Mesothelial cell of epicardium (in vitro differentiated cells): ENCODE measurements at places on chromosomes 1 and 21. TPM values are rescaled to one million over a fixed set of nuclear protein-coding genes. Genes with fewer than 3 reads are reported as not detected.

DNA sequence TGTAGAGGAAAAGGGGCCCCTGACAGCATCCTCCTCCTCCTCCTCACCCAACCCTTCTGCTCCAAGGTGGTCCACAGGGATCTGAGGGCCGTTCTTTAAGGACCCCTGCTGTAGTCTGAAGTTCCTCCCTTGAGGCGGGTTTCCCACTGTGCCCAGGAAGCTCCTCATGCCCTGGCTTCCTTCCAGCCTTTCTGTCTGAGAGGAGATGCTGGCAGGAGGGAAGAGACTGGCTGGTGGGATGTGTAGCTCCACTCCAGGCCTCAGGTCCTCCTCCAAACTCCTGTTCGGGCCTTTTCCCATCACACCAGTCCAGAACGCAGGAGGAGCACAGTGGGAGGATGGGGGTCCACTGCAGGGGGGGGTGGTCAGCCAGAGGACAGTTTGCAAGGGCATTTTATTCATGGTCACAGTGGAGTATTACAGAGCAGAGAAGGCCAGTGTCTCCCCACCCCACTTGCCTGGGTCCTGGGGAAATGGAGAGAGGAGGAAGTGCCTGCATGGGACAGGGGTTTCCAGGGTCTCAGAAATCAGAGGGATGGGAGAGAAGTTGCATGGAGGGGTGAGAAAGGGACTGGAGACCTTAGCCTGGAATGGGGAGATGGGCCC is 7.8 kb downstream of the ETV3L start:
- H3K4me1 ChIP-seq = peaks cover 8% of the 10 kb centered on the region
- DNase-seq = no peak
- no peak overlapping the region for H3K4me3 ChIP-seq

DNA sequence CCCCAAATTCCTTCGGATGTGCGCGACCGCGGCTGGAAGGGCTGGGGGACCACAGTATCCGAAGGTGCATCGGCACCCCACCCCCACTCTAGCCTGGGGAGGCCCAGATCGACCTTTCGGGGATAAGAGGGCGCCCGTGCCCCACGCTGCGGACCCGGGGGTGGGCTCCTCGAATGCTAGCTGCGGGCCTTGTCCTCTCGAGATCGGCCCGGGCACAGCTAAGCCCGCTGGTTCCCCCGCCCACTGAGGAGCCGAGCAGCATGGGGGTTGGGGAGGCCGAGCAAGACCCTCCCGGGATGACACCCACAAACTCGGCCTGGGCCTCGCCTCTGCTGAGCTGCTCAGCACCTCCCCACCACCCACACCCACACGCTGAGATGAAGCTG is 653 bp upstream of the IFFO2 start:
- H3K4me3 ChIP-seq = peak overlapping the region; percentile 81
- peaks cover 44% of the 10 kb centered on the region for H3K27me3 ChIP-seq
- no peak for DNase-seq
- H3K4me1 ChIP-seq = peaks cover 20% of the 10 kb centered on the region

- H3K36me3 ChIP-seq = no peaks in the 10 kb centered on the region
- H3K27me3 ChIP-seq = no peaks in the 10 kb centered on the region
- DNase-seq = no peak
- no peak overlapping the region for H3K4me3 ChIP-seq
Observed at GRCh38 chr1:185497177-185497576, 180.1 kb upstream of the IVNS1ABP start.

DNA sequence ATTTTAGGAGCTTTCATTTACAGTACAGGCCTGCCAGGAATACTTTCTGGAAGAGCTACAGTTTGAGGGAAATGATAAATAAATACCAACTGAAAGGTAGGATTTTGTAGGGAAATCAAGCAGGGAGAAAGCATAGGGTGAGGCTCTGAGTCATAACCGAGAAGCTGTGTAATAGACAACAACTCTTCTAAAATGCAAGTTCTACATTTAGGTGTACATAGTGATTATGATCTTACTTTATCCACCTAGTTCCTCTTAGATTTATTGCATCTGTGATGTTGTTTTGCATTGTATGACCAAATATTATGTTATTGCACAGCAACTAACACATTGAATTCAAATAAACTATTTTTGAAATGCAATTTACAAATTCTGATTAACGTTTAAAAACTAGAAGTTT is 819.3 kb downstream of the PLA2G4A start:
- no peak overlapping the region for H3K27ac ChIP-seq
- no peak overlapping the region for H3K4me3 ChIP-seq
- peaks cover 9% of the 10 kb centered on the region for H3K4me1 ChIP-seq
- H3K36me3 ChIP-seq = no peaks in the 10 kb centered on the region
- H3K27me3 ChIP-seq = no peaks in the 10 kb centered on the region

The ANKRD65 gene
- total RNA-seq = 10.9 to 12.3 TPM (median 11.3 TPM) in 3 replicates

The S100A16 gene
- 22.1 to 24.8 TPM (median 22.4 TPM) in 3 replicates for total RNA-seq

The TRABD2B gene
- 5.8 to 6.2 TPM (median 6.0 TPM) in 3 replicates for total RNA-seq

DNA sequence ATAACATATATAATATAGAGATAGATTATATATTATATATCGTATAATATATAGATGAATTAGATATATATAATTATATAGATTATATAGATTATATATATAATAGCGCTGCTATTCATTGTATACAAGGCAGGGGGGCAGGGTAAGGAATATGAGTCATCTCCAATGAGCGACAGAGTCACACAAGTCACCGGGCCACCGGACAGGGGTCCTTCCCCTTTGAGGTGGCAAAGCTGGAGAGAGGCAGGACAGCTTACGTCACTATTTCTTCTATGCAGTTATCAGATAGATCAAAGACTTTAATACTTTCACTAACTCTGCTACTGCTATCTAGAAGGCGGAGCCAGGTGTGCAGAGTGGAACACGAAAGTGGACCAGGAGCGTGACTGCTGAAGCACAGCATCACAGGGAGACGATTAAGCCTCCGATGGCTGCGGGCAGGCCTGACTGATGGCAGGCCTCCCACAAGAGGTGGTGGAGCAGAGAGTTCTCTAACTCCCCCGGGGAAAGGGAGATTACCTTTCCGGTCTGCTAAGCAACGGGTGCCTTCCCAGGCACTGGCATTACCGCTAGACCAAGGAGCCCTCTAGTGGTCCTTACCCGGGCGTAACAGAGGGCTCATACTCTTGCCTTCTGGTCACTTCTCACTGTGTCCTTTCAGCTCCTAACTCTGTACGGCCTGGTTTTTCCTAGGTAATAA is 2154.7 kb downstream of the MRPL39 start:
- no peaks in the 10 kb centered on the region for H3K36me3 ChIP-seq
- no peak for DNase-seq
- H3K4me1 ChIP-seq = peaks cover 1% of the 10 kb centered on the region
- no peaks in the 10 kb centered on the region for H3K27me3 ChIP-seq
- H3K27ac ChIP-seq = no peak overlapping the region

The LAX1 gene
- total RNA-seq = 0.07 TPM in 1 of 3 replicates, not detected in the others

The DENND2C gene
- 2.2 to 2.4 TPM (median 2.3 TPM) in 3 replicates for total RNA-seq

- no peak for DNase-seq
- H3K4me1 ChIP-seq = peaks cover 24% of the 10 kb centered on the region
- H3K36me3 ChIP-seq = no peaks in the 10 kb centered on the region
- H3K27ac ChIP-seq = no peak overlapping the region
- no peaks in the 10 kb centered on the region for H3K27me3 ChIP-seq
Observed at GRCh38 chr1:241215203-241215602, 141.8 kb downstream of the RGS7 start.

DNA sequence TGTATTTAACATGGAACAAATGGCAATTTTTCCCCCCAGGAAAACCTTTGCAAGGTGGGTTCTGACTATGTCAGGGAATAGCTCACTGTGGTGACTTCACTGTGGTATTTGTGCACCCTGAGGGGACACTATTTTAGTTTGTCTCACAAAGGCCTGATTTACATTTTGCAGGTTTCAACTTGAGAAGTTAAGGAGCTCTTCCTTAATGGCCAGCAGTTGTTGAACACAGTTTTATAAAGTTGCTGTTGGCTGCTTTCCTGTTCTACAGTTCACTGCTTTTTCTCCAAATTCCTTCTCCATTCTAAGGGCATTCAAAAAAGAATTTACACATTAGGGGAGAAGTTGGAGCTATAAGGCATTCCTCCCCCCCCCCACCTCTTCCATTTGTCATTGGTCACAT is 4.6 kb downstream of the LAMC1 start:
- peaks cover 75% of the 10 kb centered on the region for H3K4me1 ChIP-seq
- no peaks in the 10 kb centered on the region for H3K27me3 ChIP-seq
- no peaks in the 10 kb centered on the region for H3K36me3 ChIP-seq

DNA sequence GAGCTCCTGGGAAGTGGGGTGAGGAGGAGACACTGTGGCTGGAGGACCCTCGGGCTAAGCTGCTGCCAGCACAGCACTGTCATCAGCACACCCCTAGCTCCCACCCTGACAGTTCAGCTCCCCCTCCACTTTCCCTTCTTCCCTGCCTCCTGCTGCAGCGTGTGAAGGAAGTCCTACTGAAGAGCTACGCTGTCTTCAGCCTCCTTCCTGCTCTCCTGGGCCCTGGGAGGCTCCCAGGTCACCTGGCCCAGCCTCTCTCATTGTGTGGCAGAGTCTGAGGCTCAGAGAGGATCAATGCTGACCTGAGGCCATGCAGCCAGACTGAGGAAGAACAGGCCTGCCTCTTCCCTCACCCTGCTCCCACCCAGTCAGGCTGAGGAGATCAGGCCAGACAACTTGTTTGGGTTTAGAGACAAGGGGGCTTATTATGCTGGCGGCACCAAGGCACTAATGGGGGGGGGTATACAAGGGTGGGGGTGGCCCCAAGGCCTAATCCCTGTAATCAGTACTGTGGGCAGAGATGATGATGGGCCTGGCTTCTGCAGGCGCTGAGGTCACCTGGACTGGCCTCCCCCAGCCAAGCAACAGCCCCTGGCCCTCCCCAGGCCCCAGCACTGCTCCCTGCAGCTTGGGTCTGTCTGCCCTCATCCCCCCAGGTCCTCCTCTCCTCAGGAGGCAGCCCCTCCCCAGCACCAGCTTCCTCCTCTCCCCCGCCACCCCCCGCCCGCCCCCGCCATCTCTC is 9.1 kb downstream of the NES start:
- peaks cover 20% of the 10 kb centered on the region for H3K36me3 ChIP-seq
- H3K27ac ChIP-seq = peak overlapping the region; percentile 59
- DNase-seq = no peak
- no peaks in the 10 kb centered on the region for H3K27me3 ChIP-seq
- H3K4me3 ChIP-seq = no peak overlapping the region

- no peak for DNase-seq
- no peak overlapping the region for H3K4me3 ChIP-seq
- H3K27ac ChIP-seq = no peak overlapping the region
- peaks cover 6% of the 10 kb centered on the region for H3K4me1 ChIP-seq
Observed at GRCh38 chr1:119884711-119885110, 11.6 kb downstream of the ADAM30 start.

DNA sequence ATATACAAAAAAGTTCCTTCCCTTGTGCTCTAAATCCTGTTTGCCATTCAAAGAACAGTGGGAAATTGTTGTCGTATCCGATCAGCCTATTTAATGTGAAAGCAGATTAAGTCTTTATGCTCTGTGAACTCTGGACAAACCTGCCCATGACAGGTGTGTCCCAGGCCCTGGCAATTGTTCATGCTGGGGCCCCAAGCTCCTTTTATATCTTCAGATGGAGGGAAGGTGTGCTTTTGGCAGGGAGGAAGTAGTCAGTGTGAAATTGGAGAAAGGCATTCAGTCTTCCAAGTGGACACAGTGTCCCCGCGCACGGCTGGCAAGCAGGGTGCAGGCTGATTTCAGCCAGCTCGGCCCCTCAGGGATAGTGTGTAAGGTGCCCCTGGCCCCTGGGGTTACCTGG is 135.1 kb upstream of the F3 start:
- H3K27ac ChIP-seq = peak overlapping the region; percentile 86
- DNase-seq = no peak
- no peaks in the 10 kb centered on the region for H3K27me3 ChIP-seq
- H3K36me3 ChIP-seq = peaks cover 5% of the 10 kb centered on the region
- no peak overlapping the region for H3K4me3 ChIP-seq

The DYNLT4 gene
- 0.31 to 0.72 TPM (median 0.47 TPM) in 3 replicates for total RNA-seq

DNA sequence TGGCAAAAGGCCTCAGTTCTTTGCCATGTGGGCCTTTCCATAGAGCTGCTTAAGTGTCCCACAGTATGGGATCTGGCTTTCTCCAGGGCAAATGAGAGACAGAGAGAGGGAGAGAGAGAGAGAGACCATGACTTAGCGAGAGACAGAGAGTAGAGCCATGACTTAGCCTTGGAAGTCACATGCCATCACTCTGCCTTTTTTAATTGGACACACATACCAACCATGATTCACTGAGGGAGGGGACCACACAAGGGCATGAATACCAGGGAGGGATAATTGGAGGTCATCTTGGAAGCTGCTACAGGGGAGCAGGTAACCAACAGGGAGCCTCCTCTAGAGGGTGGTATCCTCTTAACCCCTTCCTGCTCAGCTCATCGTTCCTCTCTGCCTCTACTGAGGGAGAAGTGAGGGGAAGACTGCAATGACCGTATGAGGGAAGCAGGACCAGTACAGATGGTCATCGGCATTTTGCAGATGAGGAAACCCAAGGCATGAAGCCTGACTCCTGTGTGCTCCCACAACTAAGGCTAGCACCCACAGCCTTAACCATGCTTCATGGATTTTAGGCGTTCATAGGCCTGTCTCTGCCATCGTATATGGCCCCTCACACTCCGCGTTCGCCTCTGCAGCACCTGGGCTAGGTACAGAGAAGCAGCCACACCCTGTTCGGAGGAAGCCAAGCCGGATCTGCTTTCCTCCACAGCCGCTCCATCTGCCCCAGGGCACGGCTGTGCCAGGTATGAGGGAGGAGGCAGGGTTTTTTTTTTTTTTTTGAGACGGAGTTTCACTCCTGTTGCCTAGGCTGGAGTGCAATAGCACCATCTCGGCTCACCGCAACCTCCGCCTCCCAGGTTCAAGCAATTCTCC is 38.6 kb downstream of the MEF2D start:
- H3K27me3 ChIP-seq = no peaks in the 10 kb centered on the region
- no peak for DNase-seq
- no peak overlapping the region for H3K4me3 ChIP-seq
- H3K27ac ChIP-seq = no peak overlapping the region

The TLCD4 gene
- 5.1 to 6.2 TPM (median 5.6 TPM) in 3 replicates for total RNA-seq

DNA sequence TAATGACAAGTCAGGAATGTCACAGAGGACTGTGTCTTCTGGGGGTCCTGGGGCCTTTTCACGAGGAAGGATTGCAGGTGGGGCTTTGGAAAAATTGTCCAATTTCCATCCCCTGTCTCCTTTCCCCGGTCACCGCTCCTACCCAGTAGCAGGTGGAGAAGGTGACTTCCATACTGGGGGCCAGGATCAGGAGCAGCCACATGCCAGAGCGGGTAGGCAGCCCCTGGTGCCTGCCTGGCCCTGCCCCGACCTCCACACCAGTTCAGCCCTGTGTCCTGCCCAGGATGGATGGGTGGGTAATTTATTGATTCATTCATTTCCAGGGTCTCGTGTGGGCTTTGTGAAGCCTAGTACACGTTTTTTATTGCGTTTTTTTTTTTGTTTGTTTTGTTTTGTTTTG is 51.7 kb downstream of the PRKCZ start:
- no peaks in the 10 kb centered on the region for H3K27me3 ChIP-seq
- H3K27ac ChIP-seq = no peak overlapping the region
- H3K36me3 ChIP-seq = peaks cover 20% of the 10 kb centered on the region
- DNase-seq = no peak
- H3K4me1 ChIP-seq = peaks cover 8% of the 10 kb centered on the region

The GPR3 gene
- total RNA-seq = 1.7 to 2.3 TPM (median 1.7 TPM) in 3 replicates

The ELF3 gene
- total RNA-seq = 111 to 112 TPM (median 112 TPM) in 3 replicates

The GREM2 gene
- 0.09 to 0.27 TPM (median 0.16 TPM) in 3 replicates for total RNA-seq

GRCh38 chr1:78304761-78305160 is 186.0 kb upstream of the PTGFR start:
- H3K4me3 ChIP-seq = no peak overlapping the region
- H3K27me3 ChIP-seq = peaks cover 2% of the 10 kb centered on the region
- no peaks in the 10 kb centered on the region for H3K4me1 ChIP-seq
